Activated CD8-positive, alpha-beta memory T cell treated with anti-CD3 and anti-CD28 coated beads for 24 hours (primary cell): ENCODE measurements at places on chromosomes 2 and 18.

- no peak for DNase-seq
These were observed 3.0 kb downstream of the PCARE start for GRCh38 chr2:29071032-29071975.

DNA sequence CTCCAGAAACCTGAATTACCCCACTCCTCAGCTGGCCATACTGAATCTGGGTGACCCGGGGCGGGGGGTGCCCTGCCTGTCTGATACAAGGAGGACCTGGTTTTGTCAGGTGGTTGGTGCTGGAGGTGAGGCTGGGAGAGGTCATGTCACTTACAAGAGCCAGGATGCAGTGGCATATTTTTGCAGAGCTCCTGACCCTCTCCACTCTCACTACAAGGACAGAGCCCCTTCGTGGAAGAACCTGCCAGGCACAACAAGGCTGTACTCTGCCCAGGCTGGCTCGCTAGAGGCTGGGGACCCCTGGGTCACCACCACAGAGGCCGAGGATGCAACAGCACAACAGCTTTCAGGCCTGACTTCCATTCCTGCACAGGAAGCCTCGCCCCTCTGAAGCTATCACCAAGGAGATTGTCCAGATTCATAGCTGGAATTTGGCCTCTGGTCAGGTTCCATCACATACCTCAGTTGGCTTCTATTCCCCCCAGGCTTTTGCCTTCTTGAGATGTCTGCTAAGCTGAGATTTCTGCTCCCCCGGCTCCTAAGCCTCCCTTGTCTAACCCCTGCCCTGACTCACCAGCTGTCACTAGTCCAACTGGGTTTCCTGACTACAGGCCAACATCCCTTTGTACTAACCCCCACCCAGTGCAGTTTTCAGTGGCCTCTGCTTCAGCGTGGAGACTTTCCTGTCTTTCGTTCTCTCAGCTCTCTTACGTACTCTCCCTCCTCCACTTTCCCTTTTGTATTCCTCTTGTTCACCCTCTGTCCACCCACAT, 132.5 kb upstream of the EPAS1 start:
- no peak for DNase-seq

- DNase-seq = no peak
These were observed 109.4 kb downstream of the BAZ2B start for GRCh38 chr2:159506764-159507440.

- DNase-seq = no peak
These were observed 24.9 kb upstream of the EPC2 start for GRCh38 chr2:148619560-148620195.

- no peak for DNase-seq
These were observed 31.4 kb downstream of the AQP12A start for GRCh38 chr2:240722796-240723735.

DNA sequence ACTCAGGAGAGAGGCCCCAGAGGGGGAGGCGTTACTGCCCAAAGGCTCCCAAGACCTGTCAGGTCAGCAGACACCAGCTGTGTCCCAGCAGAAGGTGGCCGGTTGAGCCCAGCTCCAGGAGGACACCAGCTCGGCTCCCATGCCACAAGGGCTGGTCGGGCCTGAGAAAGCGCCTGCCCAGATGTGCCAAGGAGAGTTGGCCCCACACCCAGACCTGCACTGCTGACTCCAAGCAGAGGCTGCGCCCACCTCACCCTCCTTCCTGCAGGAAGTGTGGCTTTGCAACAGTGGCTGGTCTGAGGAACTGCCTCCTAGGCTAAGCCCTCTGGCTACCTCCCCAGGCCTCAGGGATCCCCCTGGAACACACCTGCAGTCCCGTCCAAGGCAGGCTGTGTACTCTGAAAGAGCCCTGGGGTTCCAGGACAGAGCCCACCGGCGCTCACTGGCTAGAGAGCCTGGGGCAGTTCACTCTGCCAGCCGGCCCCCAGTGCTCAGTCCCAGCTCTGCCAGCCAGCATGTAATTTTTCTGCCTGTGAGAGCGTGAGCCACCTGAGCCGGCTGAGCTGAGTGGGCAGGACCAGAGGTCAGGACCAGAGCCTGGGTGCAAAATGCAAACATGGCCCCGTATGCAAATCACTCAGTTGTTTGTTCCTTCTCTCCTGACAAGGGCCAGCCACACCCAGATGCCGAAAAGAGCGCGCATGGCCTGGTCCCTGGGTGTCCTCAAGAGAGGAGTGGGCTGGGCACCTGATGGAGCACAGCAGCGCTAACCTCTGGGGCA, 36.9 kb upstream of the PTMA start:
- no peak for DNase-seq

DNA sequence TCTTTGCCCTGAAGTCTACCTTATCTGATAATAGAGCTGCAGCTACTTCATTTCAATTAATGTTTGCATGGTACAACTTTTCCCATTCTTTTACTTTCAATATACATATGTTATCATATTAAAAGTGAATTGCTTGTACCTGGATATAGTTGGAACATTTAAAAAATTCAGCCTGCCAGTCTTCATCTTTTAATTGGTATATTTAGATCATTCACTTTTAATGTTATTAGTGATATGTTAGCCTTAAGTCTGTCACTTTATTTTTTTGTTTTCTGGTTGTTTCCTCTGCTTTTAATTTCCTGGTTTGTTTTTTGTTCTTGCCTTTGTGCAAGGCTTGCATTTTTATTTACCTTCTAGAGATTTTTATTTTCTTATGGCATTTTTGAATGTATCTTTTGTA, 158.2 kb downstream of the GALNT1 start:
- no peak for DNase-seq
